ENCODE measurements at places on chromosomes 2 and 18.

GRCh38 chr2:147027436-147027835, 817.4 kb upstream of the ACVR2A start:
- DNase-seq: no peak

- DNase-seq: no peak
Measured at GRCh38 chr18:36181898-36182506, 5.3 kb upstream of the MOCOS start.

- DNase-seq: no peak
Measured at GRCh38 chr2:100621371-100621951, 58.7 kb downstream of the PDCL3 start.

DNA sequence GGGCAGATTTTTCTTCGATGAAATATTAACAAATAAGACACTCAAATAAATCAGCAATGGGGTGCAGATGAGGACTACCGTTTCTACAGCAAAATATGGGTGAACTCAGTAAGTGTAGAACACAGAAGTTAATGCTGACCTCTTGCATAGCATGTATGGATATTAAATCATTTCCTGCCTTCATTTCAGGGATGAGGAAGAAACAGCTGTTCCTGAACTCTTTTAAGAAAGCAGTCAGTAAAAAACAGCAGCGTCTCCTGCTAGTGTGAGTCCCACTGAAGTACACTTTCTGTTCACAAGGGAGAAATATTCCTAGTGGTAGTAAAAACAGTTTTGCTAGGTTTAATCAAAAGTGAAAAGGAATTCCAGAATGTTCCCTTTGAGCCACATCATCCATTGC, 379.0 kb downstream of the ZEB2 start:
- DNase-seq: no peak

- DNase-seq: no peak
Measured at GRCh38 chr2:172968061-172968469, 107.6 kb upstream of the MAP3K20 start.

GRCh38 chr2:177733322-177733855, 339.2 kb downstream of the PDE11A start:
- DNase-seq: no peak

GRCh38 chr2:230634146-230634545, 78.5 kb upstream of the CAB39 start:
- DNase-seq: no peak

DNA sequence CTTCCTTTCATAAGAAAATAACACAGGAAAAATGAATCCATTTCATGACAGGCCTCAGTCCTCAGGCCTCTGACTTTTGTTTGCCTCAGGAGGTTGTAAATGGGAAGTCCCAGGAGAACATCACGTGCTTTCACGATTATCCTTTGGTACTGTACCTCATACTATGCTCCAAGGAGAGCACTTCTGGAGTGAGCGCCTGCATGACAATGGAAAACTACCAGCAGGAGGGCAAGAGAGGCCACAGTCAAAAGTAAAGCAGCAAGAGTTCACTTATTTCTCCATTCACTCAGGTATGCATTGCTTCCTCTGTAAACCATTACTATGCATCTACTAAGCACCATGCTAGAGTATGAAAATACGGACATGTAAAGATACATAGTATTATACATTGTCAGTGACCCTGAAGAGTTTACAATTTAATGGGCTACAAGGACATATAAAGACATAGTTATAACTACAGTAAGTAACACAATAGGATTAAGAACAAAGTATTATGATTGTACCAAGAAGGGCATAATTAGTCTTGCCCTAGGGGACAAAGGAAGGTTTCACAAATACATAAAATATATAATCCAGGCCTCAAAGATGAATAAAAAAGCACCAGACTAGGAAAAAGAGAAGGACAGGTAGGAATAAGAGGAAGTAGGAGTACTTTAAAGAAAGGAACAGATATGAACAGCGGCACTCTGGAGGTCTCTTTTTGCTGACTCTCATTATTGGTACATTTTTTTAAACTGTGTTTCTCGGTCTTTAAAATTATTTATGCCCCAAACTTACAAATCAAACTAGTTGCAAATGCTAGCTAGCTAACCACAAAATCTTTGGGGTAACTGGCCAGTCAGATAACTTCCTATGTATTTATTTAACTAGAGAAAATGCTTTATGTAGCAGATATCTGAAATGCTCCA, 806.7 kb downstream of the NRXN1 start:
- DNase-seq: no peak

DNA sequence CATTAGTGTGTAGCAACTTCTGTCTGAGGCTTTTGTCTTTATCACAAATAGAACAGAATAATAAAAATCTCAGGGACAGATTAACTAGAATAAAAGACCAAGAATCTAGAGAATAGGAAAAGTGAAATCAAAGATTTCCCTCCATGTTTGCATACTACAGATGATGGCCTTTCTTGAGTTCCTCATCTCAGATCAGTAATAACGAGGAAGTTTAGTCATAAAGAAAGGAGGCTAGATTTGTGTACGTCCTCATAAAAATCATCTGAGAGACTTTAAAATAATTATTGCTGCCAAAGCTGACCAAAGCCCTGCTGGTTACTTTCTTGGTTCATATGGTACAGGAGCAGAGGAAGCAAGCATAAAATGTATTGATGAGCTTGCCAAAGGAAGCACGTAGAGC, 117.3 kb downstream of the MIB1 start:
- no peak for DNase-seq

- no peak for DNase-seq
Measured at GRCh38 chr18:36034299-36034895, 33.0 kb downstream of the RPRD1A start.

GRCh38 chr2:226683196-226683595, 116.4 kb downstream of the IRS1 start:
- DNase-seq: no peak

- DNase-seq: no peak
Measured at GRCh38 chr2:201046881-201047280, 24.6 kb downstream of the HYCC2 start.

DNA sequence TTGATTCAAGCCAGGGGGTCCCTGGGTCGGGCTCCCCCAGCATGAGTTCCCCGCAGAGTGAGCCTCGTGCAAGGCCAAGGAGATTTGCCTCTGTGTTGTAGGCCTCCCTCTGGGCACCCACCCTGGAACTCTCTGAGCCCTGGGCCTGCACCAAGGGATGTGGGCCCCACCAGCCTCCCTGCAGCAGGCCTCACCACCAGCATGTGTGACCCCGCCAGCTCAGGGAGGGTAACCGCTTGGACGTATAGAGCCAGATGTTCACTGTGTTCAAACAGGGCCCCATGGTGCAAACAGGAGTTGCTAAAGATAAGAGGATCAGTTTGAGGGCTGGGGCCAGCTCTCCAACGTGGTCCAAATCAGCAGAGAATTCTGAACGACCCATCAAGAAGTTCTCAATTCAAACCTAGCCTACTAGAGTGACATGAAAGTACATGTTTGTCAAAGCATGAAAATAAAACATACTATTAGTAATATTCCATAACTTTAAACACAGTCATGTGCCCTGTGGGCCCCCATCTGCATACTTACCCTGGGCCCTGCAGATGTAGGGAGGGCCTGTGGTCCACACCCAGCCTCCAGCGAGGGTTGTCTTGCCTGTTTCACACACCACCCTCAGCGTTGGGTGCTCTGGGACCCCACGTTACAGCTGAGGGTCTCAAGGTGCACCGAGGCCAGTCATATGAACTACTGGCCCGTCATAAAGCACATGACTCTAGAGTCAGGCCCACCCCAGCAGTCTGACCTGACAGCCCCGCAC, 5.5 kb upstream of the TUBB6 start:
- DNase-seq: no peak

- no peak for DNase-seq
Measured at GRCh38 chr2:178057179-178057680, 15.3 kb downstream of the PDE11A start.
